ENCODE measurements at places on chromosomes 1 and 21.

DNA sequence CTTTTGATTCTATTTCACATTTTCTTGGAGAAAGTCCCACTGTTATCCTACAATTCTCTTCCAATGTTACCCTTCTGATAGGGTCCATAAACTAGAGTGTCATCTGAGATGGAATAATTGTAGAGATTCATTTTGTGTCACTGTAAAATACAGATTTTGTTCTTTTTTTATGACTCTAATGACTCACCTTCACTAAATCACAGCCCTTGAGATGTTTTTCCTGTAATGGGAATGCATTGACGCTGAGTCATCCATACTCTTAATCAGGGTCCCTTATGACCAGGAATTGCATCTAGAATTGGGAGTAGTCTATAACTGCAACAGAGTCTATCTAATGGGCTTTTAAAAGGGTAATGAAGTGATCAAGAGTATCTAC is 315.5 kb downstream of the TGFB2 start:
- DNase-seq, result no peak

- DNase-seq, result no peak
Observed at GRCh38 chr1:246012341-246012740, 494.7 kb downstream of the SMYD3 start.

GRCh38 chr1:73820843-73821242 is 377.1 kb downstream of the LRRIQ3 start:
- DNase-seq, result no peak

DNA sequence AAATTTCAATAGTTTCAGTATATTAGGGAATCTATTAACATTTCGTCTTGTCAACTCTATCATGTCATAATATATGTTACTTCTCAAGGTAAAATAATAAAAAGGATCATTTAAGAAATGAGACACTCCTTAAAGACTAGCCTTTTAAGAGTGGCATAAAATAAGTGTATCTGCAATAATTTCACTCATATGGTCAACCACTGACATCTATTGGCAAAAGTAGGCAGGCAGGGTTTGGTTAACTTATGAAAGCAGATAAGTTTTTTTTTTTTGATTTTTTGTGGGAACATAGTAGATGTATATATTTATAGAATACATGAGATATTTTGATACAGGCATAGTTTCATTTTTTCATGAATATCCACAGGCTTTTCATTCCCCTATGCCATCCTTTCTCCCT is 5.5 kb upstream of the RGS21 start:
- no peak for DNase-seq

DNA sequence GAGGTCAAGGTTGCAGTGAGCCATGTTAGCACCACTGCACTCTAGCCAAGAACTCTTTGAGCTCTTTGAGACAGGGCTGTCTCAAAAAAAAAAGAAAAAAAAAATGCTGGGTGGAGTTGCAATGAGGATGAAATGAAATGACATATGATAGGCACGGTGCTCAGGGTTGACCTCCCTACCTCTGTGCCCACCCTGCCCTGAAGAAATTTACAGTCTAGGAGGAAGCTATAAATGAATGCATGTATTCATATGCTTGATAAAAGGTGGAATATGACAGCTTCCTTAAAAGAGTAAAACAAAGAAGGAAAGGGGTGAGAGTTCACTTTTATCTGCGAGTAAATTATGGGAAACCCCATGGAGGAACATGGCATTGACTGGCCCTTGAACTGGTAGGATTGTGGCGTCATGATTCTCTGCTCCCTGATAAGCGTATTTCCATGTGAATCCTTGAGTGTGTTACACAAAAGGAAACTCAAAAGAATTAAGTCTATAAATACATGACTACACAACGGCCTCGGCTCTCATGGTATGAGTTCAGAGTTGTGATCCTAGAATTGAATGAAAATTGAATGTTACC is 59.0 kb upstream of the RAVER2 start:
- no peak for DNase-seq

DNA sequence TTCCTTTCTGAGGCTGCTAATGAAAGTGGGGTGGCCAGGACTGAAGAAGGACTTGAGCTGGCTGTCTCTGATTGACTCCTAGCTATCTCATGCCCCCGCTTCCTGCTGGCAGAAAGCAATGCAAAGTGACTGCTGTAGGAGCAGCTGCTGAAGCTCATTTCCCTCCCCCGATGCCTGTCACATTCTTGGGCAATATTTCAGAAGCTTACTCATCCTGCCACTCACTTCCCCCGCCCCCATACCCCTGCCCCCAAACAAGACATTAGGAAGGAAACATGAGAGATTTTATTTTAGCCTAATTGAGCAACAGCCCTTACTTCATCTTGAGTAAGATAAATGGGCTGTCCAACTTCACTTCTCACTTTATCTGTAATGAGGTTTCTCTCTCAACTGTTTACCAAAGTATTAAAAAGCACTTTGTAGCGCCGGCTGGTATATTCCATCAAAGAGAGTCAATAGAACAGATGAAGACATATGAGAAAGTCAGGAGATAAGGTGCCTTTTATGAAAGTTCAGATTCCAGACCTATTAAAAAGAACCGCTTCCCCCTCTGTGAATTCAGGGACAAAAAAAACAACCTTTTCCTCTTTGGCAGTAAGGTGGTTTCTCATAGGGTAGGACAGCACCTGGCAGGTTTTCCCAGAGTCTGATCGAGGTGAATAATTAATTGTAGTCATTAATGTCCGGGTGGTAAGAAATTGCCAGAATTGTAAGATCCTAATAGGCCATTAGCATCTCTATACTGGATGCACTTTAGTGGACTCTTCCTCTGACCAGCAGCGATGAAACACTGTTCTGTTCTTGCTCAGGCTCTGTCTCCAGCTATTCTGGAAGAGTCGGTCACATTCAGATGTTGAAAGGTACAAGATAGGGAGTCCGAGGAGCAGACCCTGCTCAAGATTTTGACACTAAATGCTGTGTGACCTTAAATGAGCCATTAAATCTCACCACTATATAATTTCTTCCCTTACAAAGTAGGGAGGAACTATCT is 70.2 kb downstream of the SH3GLB1 start:
- peak; percentile 39 for DNase-seq

DNA sequence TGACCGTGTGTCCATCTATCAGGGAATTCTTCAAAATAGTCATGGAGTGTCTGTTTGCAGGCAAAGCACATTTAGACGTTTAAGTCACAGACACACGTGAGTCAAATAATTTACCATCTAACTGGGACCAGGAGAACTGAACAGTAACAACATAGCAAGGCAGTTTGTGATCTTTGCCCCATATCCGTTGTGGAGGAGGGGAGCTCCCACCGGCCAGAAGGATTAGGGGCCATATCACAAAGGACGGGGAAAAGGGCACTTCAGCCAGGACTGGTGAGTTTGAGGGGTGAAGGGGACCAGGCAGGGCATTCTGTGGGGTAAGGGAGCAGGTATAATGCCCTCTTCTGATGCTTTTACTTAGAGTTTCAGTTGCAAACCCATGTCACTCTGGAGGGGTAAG is 22.9 kb downstream of the ELAPOR1 start:
- DNase-seq, result no peak

DNA sequence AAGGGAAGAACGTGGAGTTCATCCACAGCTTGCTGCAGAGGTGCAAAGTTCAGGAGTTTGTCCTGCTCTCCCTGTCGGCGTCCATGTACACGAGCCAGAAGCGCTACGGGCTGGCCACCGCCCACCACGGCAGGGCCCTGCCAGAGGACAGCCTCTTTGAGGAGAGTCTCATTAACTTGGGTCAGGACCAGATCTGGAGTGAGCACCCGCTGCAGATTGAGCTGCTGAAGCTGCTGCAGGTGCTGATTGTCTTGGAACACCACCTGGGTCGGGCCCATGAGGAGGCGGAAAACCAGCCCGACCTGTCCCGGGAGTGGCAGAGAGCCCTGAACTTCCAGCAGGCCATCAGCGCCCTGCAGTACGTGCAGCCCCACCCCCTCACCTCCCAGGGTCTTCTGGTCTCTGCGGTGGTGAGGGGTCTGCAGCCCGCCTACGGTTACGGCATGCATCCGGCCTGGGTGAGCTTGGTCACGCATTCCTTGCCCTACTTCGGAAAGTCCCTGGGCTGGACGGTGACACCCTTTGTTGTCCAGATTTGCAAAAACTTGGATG is 73.8 kb upstream of the MORC3 start:
- DNase-seq, result no peak

- no peak for DNase-seq
Observed at GRCh38 chr21:35288238-35288637, 239.1 kb upstream of the RUNX1 start.

- DNase-seq, result no peak
Observed at GRCh38 chr1:192098001-192098400, 60.3 kb upstream of the RGS18 start.

DNA sequence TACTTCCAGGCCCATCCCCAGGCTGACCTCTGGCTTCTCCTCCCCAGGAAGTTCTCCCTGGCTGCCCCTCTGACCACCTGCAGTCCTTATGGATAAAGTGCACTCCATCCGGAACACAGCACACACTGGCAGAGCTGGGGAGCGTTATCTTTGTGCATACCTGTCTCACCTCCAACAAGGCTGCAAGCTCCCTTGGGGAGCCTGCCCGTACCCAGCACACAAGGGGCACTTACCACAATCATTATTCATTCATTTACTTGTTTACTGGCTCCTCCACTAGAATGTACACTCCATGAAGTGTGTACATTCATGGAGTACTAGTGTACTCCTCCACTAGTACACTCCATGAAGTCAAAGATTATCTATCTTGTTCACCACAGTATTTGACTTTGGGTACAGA is 30.3 kb downstream of the GLIS1 start:
- no peak for DNase-seq

DNA sequence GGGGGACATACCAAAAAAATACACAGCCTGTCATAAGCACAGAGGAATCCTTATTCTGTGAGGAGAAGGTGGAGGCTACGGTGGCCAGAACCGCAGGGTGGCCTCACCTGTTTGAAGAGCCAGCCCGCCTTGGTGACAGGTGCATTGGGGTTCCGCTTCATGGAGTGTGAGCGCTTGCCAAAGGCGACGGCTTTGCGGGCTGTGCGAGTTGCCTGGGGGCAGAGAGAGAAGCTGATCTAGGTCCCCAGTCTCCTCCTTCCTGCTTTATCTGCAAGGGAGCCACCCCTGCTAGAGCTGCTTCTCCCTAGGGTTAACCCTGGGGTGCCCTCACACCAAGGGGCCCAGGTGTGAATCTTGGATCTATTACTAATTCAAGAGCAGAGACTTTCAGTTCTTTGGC is 54.3 kb upstream of the GOLT1A start:
- no peak for DNase-seq

- DNase-seq, result no peak
Observed at GRCh38 chr21:15549671-15550070, 180.1 kb upstream of the USP25 start.

DNA sequence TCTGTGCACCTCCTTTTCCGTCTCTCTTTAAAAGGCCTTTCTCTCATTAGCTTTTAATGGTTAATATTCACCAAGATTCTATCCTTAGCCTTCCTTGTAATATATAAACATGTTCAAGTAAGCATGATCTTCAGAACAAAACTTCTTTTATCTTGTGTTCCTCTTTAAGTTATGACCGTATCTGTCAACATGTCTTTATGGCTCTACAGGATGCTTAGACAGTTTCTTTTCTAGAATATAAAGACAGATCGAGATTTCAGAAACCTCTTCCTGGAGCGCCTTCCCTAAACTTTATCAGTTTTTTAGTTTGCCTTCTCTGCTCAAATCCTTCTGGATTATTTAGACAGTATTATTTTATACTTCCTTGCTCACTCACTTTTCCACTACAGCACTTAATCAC is 7.2 kb downstream of the RO60 start:
- no peak for DNase-seq

- no peak for DNase-seq
Observed at GRCh38 chr1:71046891-71047634, 553 bp downstream of the PTGER3 start.

- DNase-seq, result no peak
Observed at GRCh38 chr1:18547460-18547859, 66.7 kb downstream of the KLHDC7A start.

- no peak for DNase-seq
Observed at GRCh38 chr1:54410359-54410758, 4.2 kb upstream of the SSBP3 start.

DNA sequence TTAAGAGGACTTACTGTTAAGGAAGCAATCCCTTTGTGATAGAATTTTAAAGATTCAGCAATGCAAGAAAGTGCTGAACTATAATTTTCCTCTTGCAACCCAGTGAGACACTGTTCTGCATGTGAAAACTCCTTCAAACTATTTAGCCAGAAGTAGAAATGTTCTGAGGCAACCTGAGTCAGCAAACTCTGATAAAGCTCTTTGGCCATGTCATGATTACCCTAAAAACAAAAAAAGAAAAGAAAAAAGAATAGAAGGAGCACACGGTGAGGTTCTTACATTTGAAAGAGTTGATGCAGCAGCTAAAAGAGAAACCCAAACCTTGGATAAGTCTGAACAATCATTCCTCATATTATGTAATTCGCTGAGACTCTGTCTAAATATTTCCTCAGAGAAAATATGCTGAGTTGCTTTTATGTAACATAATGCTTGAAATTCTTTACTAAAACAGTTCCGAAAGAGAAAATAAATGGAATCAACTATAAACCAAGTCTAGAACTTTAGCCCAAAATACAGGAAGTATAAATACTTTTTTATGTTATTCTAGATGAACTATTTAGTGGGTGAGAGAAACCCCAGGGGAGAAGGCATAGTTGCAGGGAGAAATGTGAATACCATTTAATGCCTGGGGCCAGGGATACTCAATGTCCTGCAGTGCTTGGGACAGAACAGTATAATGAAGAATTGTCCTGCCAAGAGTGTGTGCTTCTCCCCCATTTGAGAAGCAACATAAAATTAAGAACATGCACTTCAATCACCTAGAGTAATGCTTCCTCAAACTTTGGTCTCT is 60.0 kb downstream of the INTS7 start:
- no peak for DNase-seq

DNA sequence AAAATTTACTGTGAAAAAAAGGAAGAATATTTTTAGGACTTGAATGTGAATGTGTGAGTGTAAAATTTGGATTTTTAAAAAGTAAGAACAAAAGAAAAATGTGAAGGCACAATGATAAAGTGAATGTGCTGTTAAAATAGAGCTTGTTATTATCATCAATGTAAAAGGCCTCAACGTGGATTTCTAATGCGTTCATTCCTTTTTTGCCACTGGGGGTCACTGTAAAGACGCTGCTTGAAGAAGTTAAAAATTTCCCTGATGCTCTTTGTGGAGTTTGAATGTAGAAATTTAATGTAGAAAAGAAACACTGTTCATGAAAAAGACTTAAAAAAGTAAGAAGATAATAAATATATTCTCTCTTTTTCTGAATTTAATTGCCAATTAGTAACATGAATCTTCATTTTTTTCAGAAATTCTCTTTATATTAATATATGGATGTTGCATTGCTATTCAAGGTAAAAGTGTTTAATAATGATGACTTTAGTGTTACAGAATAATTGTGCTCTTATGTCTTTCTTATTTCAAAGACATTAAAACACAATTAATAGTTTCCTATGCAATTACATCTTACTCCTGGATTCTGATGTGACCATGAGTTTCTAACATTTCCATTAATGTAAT is 161.5 kb downstream of the DNM3 start:
- DNase-seq, result no peak

- no peak for DNase-seq
Observed at GRCh38 chr1:90000934-90001676, 6.2 kb downstream of the ZNF326 start.

- no peak for DNase-seq
Observed at GRCh38 chr1:85607921-85608265, 27.3 kb downstream of the CCN1 start.
